Esophagus squamous epithelium (tissue), 5 donors: ENCODE measurements at places on chromosomes 6 and 20.

- DNase-seq, result no peak
Observed at GRCh38 chr6:44022296-44022661, 105.0 kb downstream of the MRPL14 start.

- no peak for DNase-seq
Observed at GRCh38 chr6:128803911-128804310, 79.0 kb upstream of the LAMA2 start.

GRCh38 chr6:79078075-79078969 lies at the start of gene PHIP:
TSS of gene PHIP (minus strand) at chr6:79078254. CDS start at chr6:79078068, 186 bp downstream.
- DNase-seq, result peak; percentile 74

GRCh38 chr6:78713564-78713963 lies 153.8 kb upstream of the IRAK1BP1 start:
- no peak for DNase-seq

- DNase-seq, result no peak
Observed at GRCh38 chr20:62999580-62999979, 7.2 kb downstream of the BHLHE23 start.

DNA sequence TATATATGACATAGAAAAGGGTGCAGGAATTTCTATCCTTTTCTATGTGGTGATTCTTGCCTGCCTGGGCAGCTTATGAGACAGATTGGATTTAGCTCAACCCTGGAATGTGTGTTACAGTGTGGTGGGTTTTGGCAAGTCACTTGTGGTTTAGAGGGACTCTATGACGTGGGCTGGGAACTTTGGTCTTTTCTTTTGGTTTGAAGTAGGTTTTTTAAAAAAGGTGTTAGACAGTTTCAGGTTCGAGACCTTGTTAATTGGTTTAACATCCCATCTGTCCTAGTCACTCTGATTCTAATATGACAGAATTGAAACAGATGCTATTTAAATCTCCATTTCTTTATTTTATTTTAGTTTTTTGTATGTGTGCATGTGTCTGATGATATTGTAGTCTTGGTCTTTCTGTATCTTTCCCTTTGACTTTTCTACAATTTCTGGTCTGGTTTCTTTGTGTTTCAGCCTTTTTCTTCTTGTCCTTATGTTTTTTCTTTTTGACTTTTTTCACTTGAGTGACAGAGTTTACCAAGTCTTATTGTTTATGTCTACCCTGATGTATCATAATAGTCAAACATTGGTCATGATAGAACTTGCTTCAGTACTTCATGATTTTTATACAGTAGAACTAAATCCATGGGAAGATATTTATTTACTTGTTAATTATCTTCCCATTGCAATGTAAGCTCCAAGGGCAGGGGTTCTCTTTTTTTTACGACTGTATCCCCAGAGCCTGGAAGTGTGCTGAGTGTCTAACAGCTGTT lies 174.3 kb downstream of the CDKAL1 start:
- no peak for DNase-seq

- no peak for DNase-seq
Observed at GRCh38 chr6:146357578-146358430, 185.8 kb upstream of the RAB32 start.

DNA sequence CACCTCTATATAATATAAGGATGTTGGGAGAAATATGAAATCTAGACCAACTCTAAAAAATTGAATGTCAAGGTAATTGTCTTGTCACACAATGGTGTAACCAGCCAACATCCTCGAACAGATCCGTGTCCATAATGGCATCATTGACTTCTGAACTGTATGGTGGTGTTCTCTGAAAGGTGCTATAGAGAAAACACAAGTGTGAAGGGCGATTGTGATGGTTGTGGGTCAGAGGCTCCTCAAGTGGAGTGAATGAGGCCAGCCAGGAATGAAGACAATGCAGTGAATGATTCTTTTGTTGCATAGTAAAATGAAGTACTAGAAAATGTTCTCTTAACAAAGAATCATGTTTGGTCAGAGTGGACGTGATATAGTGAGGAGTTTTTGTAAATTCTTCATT lies 58.3 kb downstream of the CARMIL1 start:
- DNase-seq, result no peak

DNA sequence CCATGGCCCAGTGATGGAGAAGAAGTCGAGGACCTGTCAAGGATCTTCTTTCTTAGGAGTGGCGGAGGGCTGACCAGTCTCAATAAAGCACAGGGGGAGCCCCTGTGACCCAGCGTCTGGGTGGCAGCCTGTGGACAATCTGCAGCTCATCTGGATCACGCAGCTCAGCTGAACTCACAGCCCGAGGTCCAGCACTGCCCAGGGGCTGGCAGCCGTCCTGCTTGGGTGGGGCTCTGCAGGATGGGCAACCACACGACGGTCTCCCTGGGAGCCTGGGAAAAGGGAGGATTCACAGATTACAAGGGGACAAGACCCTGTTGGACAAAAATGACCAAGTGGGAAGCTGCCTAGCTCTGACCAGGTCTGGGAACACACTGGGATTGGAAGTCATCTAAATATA lies 110.8 kb downstream of the MYLK4 start:
- DNase-seq, result no peak

DNA sequence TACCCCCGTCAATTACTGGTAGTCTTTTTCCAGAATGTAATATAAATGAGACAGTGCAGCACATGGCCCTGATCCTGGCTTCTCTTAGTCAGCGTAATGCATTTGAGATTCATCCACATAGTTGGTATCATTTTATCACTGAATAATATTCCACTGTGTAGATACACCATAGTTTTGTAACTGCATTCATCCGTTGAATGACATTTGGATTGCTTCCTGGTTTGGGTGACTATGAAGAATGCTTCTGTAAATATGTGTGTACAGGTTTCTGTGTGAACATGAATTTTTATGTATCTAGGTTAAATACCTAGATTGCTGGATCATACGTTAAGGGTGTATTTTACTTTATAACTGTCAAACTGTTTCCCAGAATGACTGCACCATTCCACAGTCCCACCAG lies 62.6 kb upstream of the STMND1 start:
- no peak for DNase-seq

GRCh38 chr20:55888685-55889084 lies 116.6 kb downstream of the CBLN4 start:
- DNase-seq, result no peak

GRCh38 chr6:23940466-23940865 lies 185.5 kb upstream of the NRSN1 start:
- DNase-seq, result no peak

DNA sequence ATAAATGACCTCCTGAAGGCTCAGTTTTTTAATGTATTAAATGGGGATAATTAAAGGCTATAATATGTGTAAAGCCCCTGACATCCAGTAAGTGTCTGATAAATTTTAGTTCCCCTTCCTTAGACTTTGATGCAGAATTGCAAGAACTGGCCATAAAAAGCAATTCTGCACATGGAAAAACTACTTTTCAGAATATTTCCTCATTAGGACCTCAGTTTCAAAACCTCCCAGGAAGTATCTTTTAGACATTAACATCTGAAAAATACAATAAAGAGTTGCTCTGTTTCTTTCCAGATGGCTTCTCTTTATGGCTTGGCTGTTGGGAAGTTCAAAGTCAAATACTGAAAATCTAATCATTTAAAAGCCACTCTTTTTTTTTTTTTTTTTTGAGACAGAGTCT lies 106.3 kb upstream of the ZNF217 start:
- no peak for DNase-seq

DNA sequence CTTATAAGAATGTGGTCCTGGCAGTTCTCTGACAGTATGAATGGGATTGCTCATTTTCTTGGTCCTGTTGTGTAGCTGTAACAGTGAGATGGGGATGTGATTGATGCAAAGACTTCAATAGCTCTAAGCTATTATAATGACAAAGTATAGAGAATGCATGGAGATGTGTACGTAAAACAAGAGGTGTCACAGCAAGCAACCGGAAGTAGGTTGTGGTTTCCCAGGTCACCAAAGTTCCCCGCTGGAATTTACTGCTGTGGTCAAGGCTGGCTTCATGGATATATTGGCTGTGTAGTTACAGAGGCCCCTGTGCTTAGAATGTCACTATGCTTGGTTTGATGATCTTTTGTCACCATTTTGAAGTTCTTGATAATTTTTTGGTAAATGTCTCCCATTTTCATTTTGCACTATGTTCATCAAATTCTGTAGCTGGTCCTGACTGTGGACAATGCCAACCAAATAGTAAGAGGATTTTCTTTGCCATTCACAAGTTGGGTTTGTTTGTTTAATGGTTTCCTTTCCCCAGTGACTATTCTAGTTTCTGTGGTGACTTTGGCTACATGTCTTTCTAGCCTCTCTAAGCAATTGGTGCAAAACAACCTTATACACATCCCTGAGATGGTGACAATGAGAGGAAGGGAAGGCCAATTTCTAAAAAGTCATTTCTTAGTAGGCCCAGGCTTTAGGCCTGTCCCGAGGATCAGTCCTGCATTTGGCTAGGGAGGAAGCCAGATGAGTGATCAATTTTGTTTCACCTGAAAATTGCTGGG lies 10.5 kb downstream of the DNAH8 start:
- no peak for DNase-seq

GRCh38 chr20:44129911-44130718 lies 56.9 kb downstream of the JPH2 start:
- DNase-seq, result no peak

DNA sequence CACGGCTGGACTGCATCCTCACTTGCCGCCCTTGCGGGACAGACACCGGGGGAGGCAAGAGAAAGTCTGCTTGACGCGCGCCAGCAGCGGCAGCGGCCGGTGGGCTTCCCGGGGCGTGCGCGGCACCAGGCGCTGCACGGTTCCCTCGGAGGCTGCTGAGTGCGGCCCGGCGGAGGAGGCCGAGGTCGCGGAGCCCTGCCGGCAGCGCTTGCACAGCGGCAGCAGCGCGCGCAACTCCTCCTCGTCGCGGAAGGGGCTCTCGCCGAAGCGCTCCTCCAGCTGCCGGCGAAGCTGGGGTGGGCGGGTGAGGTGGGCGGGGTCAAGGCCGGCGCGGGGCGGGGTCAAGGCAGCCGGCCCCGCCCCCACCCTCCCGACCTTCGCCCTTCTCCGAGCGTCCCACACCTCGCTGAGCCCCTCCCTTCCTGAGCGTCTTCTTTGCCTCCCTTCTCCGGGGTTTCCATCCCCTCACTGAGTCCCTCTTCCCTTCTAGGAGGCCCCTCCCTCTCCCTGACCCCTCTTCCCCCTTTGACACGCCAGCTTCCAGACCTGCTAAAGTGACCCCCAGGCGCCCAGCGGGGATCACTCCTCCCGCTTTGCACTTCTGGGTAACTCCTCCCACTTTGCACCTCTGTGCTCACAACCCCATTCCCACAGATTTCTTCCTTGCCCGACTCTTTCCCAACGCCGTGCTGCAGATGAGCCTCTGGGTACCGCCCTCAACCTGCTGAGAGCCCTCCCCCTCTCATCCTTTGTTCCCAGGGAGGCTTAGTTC lies 8.8 kb downstream of the DUSP15 start:
- DNase-seq, result no peak

- no peak for DNase-seq
Observed at GRCh38 chr6:44697327-44697726, 309.8 kb downstream of the CDC5L start.

DNA sequence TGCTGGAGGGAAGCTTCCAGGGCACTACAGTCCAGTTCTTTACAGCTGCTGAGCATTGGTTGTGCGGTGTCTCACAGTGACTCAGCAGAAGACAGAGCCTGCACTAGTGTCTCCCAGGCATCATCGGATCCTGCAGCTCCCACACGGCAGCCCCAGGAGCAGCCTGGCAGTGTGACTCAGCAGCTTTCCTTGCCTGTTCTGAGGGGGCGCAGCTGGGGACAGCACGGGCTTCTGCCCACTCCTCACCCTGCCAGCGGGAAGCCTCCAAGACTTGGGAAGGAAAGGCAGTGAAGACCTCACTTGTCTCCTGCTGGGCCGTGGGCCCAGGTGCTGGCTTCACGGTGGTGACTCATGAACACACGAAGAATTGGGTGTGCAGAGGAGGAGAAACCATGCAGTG lies 165.4 kb downstream of the SYNDIG1 start:
- DNase-seq, result no peak

GRCh38 chr6:24229696-24230405 lies 103.8 kb downstream of the NRSN1 start:
- no peak for DNase-seq

GRCh38 chr6:44010411-44011349 lies 116.6 kb downstream of the MRPL14 start:
- no peak for DNase-seq

GRCh38 chr6:110900028-110900598 lies 25.5 kb downstream of the AMD1 start:
- no peak for DNase-seq

GRCh38 chr6:139926711-139927110 lies 552.3 kb upstream of the CITED2 start:
- DNase-seq, result no peak

GRCh38 chr20:7760247-7761031 lies 179.8 kb downstream of the HAO1 start:
- DNase-seq, result no peak

DNA sequence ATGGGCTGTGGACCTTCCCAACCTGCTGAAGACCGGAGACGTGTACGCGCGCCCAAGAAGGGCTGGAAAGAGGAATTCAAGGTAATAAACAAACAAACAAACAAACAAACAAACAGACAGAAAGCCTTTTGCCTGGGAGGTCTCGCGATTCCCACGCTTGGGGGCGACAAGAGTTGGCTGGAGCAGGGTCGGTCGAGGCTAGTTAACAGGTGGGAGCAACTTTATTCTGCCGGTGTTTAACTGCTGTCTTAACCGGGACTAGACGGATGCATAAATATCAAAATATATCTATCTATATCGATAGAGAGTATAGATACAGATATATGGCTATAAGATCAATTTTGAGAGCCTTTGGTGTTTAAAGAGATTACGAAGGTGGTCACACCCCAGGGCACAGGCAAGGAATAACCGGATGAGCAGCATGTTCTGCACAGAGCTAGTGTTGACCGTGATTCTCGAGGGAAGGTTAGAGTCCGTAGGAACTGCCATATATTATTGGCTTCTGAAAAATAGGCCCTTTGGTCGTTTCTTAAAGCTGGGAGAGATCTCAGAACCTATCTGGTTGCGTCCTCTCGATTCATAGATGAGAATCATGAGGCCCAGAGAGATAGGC lies 514 bp downstream of the STMND1 start:
- no peak for DNase-seq

GRCh38 chr6:28347119-28347518 lies 2.6 kb upstream of the ZKSCAN3 start:
- DNase-seq, result no peak

GRCh38 chr6:87600576-87600975 lies 10.6 kb downstream of the ORC3 start:
- no peak for DNase-seq

DNA sequence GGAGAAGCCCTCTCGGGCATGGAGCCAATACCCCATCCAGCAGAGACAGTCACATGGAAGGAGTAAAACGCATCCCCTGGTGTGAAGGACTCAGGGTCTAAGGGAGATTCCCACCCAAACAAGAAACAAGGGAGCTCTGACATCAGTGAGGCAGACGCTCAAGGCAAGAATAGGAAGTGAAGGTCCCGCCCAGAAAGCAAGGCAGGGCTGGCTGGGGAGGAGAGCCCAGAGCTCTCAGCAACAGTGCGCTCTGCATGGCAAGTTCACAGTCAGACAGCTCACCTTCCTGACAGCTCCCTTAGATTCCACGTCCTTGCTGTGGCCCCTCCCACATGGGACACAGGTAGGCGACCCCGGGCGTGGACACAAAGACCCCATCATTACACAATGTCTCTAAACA lies 85.6 kb downstream of the TTLL2 start:
- no peak for DNase-seq

GRCh38 chr20:12717061-12717460 lies 291.7 kb upstream of the SPTLC3 start:
- DNase-seq, result no peak
